Adrenal gland (tissue), 19 donors: ENCODE measurements at places on chromosomes 16 and 17. TPM values are rescaled to one million over a fixed set of nuclear protein-coding genes. Genes with fewer than 3 reads are reported as not detected.

Gene CLEC16A
- 33.4 TPM for total RNA-seq

Gene ABCC6
- total RNA-seq, result 4.6 TPM

- DNase-seq, result no peak
Measured at GRCh38 chr16:69273009-69273408, 38.1 kb upstream of the VPS4A start.

- no peak for DNase-seq
Measured at GRCh38 chr17:75614006-75614405, 19.2 kb upstream of the SMIM5 start.

DNA sequence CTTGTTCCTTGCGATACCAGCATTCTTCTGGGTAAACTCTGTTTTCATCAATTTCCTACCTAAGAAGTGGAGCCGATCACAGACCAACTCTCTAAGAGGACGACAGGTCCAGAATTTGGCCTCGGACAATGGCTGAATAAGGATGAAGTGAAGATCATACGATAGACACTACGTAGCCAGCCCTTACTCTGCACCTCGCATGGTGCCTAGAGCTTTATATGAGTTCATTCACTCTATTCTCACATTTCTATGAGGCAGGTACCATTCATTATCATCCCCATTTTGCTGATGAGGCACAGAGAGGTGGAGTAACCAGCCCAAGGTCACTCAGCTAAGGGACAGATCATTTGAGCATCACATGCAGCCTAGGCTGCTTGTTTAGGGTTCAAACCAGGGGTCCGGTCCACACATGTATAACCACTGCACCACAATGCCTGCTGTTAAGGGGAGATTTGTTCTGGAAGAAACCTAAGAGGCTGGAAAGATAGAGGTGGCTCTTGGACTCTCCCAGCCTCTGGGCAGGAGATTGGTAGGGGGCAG is 78.6 kb downstream of the MYH11 start:
- DNase-seq, result no peak

DNA sequence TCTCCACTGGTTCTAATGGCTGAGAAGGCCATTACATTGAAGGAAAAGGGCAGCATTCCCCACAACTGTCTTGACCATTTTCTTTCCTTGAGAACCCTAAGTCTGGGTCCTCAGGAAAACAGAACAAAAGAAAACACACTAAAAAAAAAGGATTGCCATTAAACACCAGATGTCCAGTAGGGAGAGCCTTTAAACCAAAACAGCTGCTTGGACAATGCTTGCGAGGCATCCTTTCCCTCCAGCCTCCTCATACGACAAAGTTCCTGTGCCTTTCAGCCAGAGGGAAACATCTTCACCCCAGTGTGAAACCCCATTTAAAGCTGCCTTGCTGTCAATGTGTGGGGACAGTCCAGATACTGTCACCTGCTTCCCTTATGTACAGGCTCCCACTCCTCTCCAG is 74.3 kb downstream of the MMD start:
- no peak for DNase-seq

DNA sequence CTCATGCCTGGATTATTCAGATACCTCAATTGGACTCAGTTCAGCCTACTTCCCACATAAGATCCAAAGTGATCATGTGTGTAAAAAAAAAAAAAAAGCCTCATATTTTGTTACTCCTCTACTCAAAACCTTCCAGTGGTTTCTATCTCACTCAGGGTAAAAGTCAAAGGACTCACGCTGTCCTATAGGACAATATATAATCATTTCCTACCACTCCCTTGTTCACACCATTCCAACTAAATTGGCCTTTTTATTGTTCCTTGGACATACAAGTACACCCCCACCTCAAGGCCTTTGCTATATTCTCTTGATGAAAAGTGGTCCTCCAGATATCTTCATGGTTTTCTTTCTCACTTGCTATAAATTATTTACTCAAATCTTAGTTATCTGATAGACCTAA is 99.2 kb downstream of the USP32 start:
- DNase-seq, result no peak
